ENCODE measurements at places on chromosomes 6 and 20.

GRCh38 chr6:6870921-6871320, 236.8 kb upstream of the RREB1 start:
- no peak for DNase-seq

- no peak for DNase-seq
Observed at GRCh38 chr20:6956574-6956973, 189.1 kb downstream of the BMP2 start.

GRCh38 chr20:20731945-20732296, 19.5 kb upstream of the RALGAPA2 start:
- no peak for DNase-seq

DNA sequence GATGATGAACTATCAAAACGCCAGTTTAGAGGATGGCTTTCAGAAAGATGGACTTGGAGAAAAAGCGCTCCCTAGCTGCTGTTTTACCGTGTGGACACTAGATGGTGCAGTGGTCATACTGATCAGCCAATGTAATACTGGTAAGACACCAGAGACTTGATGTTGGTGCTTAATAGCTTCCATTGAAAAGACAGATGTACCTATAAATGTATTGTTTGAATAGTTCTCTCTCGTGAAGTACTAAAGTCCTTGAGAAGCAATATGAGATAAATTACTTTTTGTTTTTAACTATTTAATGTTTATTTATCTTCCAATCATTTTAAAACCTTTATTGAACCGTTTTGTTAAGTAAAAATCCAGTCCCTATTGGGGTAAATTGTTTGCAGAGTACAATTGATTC, 63.9 kb upstream of the FUCA2 start:
- peak; percentile 57 for DNase-seq
